ENCODE measurements at places on chromosomes 4 and X.

DNA sequence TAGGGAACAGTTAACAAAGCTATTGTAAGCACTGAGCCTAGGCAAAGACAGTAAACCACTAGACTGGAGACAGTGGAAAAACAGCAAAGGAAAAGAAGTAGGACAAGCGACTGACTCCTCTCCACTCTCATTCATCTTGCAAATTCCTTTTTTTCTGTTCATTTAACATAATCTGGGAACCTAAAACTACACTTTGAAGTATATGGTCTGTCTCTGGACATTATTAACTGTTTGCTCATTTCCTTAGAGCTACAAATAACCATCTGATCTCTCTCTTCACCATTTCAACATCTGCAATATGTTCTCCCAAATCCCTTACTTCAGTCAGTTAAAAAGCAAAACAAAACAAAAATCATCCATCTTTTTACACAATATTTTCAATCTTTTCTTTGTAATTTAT, 642 bp downstream of the HMGN5 start:
- no peak for DNase-seq

- DNase-seq, result no peak
Observed at GRCh38 chr4:81565142-81565870, 93.6 kb upstream of the RASGEF1B start.

- no peak for DNase-seq
Observed at GRCh38 chrX:138756234-138756633, 44.7 kb upstream of the FGF13 start.

GRCh38 chrX:107559506-107559905, 68.8 kb upstream of the PRPS1 start:
- no peak for DNase-seq

- no peak for DNase-seq
Observed at GRCh38 chrX:9164533-9165426, 130.9 kb upstream of the FAM9B start.

- DNase-seq, result peak; percentile 79
Observed at GRCh38 chr4:152485726-152486276, 50.1 kb downstream of the FBXW7 start.

DNA sequence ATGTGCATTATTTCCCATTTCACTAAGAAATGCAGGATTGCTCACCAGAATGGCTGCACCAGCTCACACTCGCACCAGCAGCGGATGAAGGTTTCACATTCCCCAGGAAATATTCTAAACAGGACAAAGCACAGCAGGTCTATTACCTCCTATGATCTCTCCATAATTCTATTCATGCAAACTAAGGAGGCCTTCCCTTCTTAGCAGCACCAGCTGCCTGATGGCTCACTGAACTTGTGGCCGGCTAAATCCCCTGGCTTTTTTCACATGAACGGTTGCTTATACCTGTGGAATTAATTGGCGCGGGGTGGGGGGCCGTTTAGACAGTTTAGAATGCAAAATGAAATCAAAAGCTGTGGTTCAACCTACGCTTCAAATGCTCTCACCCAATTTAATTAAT, 73.5 kb upstream of the SRD5A3 start:
- no peak for DNase-seq

- DNase-seq, result no peak
Observed at GRCh38 chr4:27807207-27807606, 946.6 kb downstream of the STIM2 start.

DNA sequence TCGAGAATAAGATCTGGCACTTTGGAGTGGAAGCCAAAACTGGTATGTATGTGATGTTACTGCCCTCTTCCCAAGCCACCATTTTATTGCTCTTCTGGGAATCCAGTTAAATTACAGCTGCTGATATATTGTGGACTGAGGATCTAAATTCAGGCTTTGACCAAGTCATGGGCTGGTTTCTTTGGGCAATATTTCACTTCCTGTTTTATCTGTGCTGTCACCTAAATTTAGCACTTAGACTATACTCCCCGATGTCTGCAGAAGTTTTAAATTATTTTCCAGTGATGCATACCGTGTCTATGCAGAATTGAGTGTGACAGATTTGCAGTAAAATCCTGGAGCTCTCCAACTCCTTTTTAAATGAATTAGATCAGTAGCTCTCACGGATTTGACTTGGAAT, 100.0 kb downstream of the TEX13A start:
- DNase-seq, result no peak

GRCh38 chr4:121873604-121874003, 3.3 kb upstream of the BBS7 start:
- DNase-seq, result no peak

DNA sequence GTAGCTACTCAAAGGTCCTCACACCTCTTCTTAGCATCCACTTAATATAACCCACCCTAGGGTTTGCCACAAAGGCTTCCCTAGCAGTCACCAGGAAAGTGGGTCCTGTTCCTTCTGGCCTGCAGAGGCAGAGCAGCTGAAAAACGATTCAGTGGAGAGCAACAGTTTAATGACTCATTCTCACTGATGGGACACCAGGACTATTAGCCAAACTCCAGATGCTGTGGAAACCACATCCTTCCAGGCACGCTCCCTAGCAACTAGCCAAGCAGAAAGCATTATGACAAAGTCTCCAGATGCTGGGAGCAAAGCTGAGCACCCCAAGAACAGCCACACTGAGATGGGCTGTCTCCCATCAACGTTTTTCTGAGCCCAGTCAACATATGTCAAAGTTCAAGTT, 30.3 kb upstream of the UTP14A start:
- no peak for DNase-seq

- no peak for DNase-seq
Observed at GRCh38 chr4:22744478-22745062, 51.8 kb downstream of the GBA3 start.

DNA sequence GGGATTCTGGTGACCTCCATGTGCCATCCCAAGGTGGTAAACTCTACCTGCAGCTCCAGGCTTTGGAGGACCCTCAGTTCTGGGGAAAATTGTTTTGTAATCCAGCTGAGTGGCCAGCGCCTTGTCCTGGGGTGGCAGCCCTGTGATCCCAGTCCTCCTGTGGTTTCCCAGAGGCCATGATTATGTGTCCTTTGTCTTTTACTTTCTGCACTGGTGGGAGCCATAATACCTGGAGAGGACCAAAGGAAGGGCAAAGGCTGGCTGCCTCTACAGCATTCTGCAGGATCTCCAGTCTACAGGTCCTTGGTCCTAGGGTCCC, 64.0 kb downstream of the NBDY start:
- DNase-seq, result no peak

DNA sequence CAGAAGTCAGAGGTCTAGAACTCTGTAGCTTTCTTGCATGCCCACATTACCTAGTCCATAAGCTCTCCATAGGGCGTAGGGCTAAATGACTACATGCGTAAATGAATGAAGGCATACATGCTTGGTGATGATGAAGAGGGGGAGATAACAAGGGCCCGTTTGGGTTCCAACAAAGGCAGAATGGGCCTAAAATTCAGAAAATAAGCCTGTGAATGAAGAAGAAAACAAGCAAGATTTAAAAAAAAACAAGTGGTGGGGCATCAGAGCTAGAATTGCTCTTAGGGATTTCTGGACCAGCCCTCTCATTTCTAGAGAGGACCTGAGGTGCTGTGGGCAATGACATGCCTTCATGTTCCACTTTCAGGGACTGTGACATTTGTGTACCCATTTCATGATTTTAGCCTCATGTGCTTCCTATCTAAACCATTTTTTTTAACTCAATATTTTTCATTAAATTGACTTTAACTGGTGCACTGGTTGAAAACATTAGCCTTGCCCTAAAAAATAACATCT, 12.1 kb downstream of the GPRIN3 start:
- no peak for DNase-seq

DNA sequence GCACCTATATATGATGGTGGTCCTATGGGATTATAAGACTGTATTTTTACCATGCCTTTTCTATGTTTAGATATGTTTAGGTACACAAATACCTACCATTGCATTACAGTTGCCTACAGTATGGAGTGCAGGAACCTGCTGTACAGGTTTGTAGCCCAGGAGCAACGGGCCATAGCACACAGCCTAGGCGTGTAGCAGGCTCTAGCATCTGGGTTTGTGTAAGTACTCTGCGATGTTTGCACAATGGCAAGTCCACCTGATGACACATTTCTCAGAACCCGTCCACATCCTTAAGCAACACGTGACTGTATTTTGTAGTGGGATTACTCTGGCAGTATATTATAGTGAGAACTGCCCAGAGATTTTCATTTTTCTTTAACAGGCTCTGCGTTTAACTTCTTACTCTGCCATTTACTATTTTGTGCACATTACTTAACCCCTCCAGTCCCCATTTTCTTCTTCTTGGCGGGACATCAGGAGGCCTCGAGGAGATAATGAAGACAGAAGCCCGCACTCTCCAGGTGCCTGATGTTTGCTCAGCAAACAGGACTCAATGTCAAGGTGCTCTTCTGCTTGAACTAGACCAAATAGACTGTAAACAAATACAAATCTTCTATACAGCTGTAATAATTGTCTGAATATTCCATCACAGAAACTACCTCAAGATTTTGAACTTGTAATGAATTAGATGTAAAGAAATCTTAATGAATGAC, 102.0 kb upstream of the PDLIM3 start:
- DNase-seq, result no peak

- DNase-seq, result peak; percentile 35
Observed at GRCh38 chr4:108372681-108373080, 203.9 kb upstream of the LEF1 start.

DNA sequence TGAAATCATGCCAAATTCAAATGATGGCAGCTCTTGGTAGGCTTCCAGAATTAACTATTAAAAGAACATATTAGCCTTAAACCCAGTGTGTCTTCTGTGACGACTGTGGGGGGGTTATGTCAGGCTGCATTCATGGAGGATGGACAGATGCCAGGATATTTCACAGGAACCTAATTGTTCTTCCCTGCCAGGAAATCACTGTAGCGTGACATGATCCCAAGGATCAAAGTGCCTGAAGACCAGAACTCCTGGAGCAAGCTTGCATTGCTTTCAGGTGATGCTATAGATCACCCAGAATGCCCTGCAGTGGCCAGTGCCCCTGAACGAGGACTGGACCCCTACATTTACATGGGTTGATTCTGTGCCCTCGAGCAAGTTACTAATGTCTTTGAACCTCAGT, 1093.0 kb upstream of the TENM3 start:
- DNase-seq, result no peak

DNA sequence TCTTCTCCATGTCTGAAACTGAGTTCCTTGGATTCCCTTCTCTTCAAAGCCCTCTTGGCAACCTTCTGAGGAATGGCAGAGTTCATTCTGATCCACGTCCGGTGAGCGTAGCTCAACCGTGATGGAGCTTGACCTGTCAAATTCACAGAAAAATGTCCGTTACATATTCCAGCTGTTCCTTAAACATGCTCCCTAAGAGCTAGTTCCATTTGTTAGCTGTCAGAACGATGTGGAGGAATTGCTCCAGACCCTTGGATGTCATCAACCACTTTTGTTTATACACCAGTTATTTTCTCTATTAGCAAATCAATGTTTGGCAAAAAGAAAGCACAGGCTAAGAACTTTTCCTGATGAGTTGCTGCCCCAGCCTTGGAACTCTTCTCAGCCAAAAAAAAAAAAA, 50.1 kb downstream of the NHS start:
- no peak for DNase-seq

DNA sequence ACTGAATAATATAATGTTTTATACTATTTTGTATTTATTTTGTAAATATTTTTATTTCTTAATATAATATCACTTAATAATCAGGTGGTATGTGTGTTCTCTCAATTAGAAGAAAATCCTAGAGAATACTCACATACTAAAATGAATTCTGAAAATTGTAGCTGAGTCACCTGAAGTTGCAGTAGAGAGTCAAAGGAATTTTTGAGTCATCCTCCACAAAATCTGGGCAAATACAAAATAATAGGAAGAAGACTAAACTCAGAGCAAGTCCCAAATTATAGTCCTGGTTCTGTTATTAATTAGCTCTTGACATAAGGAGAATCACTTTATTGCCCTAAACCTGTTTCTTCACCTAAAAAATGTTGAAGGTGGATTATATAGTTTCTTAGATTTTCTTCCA, 57.8 kb downstream of the SPATA4 start:
- DNase-seq, result no peak

DNA sequence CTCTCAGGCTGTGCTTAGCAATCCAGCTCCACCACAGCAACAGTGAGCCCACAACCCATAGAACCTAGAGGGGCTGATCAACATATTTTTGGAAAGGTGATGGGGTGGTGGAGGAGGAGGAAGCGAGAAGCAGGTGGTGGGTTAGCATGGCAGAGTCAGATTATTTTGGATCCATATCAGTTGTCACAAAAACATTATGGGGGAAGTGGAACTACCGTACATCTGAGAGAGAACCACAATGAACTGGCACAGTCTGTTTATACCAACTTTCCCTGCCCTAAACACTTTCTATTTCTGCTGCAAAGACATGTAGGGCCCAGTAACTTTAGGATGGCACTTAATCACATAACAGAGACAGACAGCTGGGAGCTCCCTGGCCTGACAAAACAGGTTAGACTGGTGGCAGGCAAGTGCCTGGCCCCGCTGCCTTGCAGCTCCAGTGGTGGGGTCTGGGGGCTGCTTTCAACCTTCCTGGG, 4.3 kb downstream of the SLC9A7 start:
- no peak for DNase-seq

- no peak for DNase-seq
Observed at GRCh38 chr4:164937576-164938270, 39.7 kb downstream of the TRIM61 start.

GRCh38 chr4:140790765-140791164, 34.6 kb upstream of the TBC1D9 start:
- peak; percentile 6 for DNase-seq

GRCh38 chrX:149682031-149682430, 29.8 kb upstream of the MAGEA11 start:
- no peak for DNase-seq

DNA sequence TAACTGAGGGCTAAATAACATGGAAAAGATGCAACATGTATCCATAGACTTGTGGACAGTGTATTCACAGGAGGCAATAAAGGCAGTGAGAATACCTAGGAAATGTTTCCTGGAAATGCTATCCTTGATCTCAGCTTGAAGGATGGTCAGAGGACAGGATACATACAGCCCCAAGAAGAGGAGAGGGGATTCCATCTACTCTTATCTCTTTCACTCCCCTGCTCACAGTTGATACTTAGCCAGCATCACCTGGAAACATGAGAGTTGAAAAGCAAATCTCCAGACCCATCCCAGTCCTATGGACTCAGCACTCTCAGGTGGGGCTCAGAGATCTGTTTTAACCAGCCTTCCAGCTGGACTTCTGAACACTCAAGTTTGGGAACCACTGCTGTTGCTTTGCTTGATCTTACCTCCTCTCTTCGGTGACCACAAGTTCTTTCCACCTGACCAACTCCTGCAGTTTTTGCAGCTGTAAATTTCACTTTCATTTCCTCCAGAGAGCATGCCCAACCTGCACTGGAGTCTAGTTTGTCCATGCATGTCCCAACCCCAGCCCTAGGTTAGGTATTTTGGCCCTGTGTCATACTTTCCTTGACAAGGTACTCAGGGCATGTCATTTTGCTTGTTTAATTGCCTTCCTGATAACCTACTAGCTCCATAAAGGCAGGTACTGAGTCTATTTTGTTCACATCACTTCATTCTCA, 10.4 kb downstream of the RELL1 start:
- peak; percentile 11 for DNase-seq

DNA sequence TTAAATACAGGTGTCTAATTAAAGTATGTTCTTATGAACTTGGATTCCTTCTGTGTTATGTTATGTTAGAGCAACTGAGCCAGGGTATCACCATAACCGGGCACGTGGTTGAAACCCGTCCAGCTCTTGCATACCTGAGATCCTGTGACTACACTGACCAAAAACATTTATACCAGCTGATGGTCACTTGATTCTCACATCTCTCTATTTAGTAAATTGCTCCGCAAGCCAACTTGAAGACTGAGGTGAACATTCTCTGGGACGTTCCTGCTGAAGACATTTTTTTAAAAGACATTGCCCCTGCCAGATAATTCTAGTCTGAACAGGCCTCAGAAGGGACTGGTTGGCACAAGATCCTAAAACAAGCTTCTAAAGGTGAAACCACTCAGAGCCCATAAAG, 550.0 kb upstream of the DIPK2B start:
- no peak for DNase-seq
